Fibroblast of pulmonary artery (primary cell): ENCODE measurements at places on chromosomes 2 and 18.

GRCh38 chr2:24816884-24817283 lies 23.7 kb downstream of the CENPO start:
- peak; percentile 90 for DNase-seq

- DNase-seq = peak; percentile 62
These were observed 16.3 kb downstream of the SLC3A1 start for GRCh38 chr2:44291281-44292248.

DNA sequence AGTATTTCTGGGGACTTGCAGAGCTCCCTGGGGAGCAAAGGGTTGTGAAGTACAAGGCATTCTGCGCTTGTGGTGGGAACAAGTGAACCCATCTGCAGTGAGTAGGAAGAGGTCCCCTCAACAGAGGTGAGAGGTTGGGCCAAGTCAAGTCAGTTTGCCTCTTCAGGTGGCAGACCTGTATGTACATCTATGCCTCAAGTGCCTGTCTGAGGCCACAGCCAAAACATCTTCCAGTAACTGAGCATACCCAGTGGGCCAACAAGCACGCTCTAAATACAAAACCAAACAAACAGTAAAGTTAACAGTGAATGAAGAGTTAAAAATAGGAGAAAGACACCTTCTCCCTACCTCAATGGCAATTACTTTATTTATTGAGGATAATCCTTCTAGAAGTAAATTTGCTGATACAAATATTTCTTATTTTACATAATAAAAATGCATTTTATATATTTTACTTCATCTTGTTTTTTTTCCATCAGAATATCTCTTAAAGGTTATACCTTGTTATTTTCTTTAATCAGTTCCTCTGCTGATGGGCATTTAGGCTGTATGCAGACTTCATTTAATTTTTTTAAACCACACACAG lies 2.5 kb downstream of the GYPC start:
- no peak for DNase-seq

DNA sequence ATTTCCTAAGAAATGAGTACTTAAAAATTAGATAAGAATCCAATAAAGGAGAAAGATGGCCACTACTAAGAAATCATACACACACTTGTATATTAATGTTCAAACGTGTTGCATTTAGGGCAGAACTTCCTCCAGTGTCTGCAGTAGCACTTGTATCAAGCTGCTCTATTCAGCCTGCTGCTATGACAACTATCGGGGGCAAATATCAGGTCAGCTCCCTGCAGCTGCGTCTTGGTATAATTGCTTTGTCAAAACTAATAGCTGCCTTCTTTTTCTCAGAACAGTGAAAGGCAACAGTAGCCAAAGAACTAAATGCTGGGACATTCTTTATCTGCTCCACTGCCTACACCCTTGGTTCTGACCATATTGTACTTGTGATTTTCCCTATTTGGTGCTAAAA lies 300.7 kb downstream of the NOL4 start:
- DNase-seq = no peak

- peak; percentile 10 for DNase-seq
These were observed 80.7 kb upstream of the LDLRAD4 start for GRCh38 chr18:13137670-13138419.

GRCh38 chr18:67969458-67969857 lies 452.9 kb upstream of the DSEL start:
- no peak for DNase-seq

- DNase-seq = peak; percentile 45
These were observed 7.3 kb upstream of the SLC3A1 start for GRCh38 chr2:44267796-44268648.

DNA sequence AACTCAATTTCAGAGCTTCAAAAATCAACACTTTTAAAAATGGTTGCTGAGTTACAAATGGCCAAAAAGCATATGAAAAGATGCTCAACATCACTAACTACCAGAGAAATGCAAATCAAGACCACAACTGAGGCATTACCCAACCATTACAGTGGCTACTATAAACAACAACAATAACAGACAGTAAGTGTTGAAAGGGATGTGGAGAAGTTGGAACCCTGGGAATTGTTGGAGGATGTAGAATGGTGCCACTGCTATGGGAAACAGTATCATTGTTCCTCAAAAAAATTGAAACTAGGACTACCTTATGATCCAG lies 173.3 kb upstream of the SPRED2 start:
- DNase-seq = no peak

DNA sequence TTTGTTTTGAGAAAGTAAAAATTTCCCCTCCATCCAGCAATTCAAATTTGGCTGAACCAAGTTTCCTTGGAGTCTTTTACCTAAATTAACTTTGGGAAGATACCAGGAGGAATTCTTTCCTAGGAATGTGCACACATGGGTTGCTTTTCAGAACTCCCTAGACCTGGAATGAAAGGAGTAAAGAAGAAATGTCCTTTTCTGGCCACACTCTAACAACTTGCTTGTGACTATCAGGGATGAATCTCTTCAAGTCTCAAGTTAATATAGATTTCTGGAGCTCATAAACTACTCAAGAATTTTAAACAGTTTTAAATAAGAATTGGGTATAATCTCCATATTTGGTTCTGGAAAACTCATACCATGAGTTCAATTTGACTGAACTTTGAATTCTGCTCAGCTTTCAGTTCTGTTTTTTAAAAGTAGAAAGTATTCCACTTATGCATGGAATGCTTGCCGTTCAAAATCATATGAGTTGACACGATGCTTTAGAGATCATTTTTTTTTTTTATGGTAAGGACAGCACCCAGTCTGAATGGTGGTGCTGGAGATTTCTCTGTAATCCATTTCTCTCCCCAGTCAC lies 7.7 kb downstream of the RASGRP3 start:
- DNase-seq = peak; percentile 15

DNA sequence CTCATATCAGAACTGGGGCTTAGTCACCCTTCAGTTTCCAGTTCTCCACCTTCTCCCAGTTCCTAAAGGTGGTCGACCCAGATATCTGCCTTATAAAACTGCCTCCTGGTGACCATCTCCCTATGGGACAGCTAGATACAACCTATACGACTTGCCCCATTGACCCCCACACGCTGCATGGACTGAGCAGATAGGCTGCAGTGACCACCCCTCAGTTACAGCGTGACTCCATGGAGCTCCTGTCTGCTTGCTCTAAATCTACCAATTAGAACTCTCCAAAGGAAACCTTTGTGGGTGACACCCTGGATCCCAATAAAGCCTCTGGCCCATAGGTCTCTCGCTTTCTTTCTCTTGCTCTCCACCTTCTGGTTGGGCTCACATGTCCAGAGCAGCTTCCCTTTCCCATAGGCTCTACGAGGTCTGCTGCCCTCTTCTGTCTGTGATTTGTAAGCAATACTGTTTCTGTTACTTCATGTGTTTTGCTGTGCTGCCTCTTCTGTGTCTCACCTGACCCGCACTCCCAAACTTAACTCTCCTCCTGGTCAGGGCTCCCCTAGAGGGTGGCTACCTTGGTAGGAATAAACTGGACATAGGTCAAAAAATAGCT lies 971.3 kb upstream of the FAM98A start:
- DNase-seq = no peak

DNA sequence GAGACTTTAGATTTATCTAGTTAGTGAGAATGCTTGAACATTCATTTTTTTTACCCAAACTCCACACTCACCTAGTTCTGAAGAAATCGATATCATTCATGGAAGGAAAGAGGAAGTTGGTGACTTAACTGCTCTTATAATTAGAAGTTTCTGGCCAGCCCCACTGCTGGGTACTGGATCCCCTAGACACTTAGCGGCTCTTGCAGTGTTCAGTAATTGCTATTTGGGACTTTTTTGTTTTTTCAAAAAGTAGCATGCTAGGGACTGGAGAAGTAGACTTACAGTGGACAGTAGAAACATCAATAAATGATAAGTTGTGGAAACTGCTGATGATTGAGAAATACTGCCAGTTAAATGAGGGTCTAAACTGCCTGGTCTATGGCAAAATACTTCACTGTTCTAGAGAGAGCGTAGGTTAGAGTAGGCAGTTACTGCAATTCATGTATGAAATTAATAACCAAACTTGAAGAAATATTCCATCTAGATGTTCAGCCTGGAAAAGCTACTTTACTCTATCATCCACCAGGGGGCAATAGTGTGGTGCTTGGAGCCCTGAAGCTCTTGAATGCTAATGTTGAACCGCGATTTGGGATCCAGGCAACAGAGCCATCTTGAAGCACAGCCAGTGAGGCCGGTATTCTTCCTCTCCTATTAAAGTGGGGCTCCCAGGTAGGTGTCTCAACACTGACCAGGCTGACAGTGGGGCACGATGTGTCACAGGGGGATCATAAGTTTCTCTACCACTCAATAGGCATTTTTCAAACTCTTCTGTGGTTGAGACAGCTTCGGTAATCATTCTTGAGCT lies 146.1 kb upstream of the SESTD1 start:
- peak; percentile 78 for DNase-seq

GRCh38 chr2:50958504-50958903 lies 73.4 kb downstream of the NRXN1 start:
- no peak for DNase-seq

DNA sequence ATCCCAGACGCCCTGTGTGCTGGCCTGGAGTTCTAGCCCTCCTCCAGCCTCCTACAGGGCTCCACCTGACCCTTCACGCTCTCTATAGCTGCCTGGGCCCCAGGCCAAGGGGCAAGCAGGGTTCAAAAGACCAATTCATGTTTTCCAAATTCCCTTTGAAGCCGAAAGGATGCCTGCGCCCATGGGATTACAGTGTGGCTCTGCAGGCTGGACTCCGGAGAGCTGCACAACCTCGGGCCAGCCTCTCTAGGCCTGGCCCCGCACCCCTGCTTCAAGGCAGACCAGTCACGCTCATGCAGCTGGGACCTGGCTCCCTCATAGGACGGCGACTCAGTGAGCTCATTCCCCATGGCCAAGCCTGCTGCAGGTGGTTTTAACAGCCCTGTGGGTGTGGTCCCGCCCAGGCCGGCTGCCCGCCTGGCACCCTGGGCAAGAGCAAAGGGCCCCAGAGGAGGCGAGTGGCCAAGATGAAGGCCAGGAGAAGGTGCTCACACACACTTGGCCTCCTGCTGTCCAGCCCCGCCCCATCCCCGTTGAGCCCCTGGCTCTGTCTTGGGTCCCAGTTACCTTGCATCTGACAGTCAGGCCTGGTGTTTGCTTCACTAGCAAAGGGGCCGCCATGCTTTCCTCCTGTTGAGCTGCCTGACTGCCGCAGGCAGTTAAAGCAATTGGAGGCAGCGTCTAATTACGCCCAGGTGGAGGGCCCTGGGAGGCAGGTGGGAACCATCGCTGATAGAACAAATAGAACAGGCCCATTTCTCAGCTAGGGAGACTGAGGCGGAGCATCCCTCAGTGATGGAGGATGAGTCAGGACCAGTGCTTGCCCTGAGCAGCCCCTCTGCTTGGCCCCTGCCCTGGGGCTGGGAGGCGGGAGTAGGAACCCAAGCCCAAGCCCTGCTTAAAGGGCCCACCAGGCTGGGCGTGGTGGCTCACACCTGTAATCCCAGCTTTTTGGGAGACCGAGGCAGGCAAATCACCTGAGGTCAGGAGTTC lies 56.9 kb downstream of the SMAD7 start:
- DNase-seq = no peak

- no peak for DNase-seq
These were observed 265.5 kb downstream of the SRBD1 start for GRCh38 chr2:45345331-45346234.

DNA sequence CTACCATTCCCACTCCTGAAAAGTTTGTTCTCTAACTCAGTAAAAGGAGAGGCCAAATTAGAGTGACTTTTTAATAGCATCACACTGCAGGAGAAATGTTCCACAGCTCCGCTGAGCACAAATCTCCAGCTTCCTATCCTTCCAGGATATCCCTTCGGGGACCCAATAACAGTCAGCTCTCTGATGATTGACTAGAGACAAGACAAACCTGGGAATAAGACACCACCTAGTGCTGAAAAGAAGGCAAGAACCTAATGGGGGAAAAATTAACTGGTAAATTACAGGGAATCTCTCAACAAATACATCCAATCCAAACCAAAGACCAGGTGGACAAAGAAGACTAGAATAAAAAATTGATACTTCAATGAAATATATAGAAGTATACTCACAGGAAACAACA lies 977.1 kb upstream of the SOX11 start:
- no peak for DNase-seq

- peak; percentile 14 for DNase-seq
These were observed 355.9 kb downstream of the PIK3C3 start for GRCh38 chr18:42310956-42311355.

GRCh38 chr18:38539371-38539770 lies 973.8 kb upstream of the CELF4 start:
- no peak for DNase-seq

DNA sequence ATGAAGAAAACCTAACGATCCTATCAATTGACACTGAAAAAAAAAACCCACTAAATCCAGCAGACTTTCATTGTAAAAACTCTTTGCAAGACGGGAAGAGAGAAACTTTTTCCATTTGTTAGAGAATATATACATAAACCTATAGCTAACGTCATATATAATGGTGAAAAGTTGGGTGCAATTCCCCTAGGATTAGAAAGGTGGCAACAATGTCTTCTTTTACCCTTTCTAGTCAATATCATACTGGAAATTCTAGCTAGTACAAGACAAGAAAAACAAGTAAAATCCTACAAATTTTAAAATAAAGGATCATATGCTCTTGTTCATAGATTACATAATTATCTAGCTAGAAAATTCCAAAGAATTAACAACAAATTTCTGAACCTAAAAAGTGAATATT lies 1596.5 kb upstream of the LRRTM1 start:
- DNase-seq = peak; percentile 10

DNA sequence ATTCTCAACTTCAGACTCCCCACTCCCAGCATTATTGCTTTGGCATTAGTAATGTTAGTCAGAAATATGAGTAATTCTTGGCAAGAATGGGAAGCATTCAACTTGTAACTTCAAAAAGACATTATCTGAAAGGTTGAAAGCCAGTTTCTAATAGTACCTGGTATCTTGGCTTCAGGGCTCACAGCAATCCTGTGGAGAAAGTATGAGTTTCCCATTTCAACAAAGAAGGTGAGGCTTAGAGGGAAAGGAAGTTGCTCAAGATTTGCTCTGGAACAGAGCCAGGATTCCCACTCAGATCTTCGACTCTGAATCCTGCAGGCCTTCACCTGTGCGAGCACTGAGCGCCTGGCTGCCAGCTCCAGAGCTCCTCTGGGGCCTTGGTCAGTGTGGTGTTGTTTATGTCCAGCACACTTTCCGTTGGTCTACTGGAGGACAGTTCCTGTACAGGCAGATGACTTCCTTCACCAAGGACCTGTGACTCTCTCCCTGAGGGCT lies 136.1 kb downstream of the MCFD2 start:
- peak; percentile 58 for DNase-seq

- DNase-seq = no peak
These were observed 54.6 kb downstream of the TTC39C start for GRCh38 chr18:24068945-24069693.

GRCh38 chr2:124520953-124521352 lies 495.9 kb downstream of the CNTNAP5 start:
- DNase-seq = no peak

DNA sequence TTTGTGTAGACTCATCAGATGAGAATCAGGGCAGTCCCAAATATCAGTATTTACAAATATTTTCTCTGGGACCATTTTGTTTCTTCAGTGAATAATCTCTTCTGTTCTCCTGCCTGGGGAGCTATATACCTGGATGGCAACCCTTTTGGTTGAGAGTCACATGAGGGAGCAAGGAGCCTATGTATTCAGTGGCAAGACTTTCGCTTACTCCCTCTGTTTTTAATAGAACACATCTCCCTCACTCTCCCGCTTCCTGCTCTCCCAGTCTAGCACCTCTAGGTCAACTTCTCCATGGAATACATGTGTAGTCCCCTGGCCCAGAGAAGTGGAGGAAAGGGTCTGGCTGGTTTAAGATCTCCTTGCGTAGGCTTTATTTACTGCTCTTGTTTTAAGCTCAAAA lies 600.3 kb downstream of the CCDC85A start:
- DNase-seq = no peak

- DNase-seq = peak; percentile 82
These were observed 95.4 kb downstream of the DOCK10 start for GRCh38 chr2:224946895-224947294.

GRCh38 chr2:138522556-138522955 lies 21.0 kb downstream of the SPOPL start:
- no peak for DNase-seq
